ENCODE measurements at places on chromosomes 3 and 15.

- DNase-seq, result no peak
These were observed 50.4 kb upstream of the MED12L start for GRCh38 chr3:151035072-151035471.

DNA sequence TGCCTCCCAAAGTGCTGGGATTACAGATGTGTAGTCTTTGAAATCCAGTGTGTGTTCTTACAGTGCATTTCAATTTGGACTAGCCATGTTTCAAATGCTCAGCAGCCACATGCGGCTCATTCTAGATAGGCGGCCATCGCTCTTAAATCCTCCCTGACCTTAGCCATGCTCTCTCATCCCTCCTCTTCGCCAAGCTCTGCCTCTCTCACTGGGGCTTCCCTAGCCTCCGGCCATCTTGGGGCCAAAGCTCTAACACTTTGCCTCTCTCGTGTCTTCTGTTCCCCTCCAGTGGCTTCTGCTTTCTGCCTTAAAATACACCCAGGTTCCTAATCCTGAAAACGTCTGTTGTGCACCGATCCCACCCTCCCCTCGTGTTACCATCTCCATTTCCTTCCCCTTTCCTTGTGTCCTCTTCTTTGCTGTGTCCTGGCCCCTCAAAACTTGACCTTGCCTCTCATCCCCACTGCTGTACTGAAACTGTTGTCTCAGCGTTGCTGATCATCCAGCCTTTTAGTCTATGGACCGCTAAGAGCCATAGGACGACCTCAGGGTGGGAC, 1.4 kb upstream of the GHRL start:
- DNase-seq, result no peak

GRCh38 chr3:186589856-186590579, 19.5 kb downstream of the DNAJB11 start:
- DNase-seq, result no peak

DNA sequence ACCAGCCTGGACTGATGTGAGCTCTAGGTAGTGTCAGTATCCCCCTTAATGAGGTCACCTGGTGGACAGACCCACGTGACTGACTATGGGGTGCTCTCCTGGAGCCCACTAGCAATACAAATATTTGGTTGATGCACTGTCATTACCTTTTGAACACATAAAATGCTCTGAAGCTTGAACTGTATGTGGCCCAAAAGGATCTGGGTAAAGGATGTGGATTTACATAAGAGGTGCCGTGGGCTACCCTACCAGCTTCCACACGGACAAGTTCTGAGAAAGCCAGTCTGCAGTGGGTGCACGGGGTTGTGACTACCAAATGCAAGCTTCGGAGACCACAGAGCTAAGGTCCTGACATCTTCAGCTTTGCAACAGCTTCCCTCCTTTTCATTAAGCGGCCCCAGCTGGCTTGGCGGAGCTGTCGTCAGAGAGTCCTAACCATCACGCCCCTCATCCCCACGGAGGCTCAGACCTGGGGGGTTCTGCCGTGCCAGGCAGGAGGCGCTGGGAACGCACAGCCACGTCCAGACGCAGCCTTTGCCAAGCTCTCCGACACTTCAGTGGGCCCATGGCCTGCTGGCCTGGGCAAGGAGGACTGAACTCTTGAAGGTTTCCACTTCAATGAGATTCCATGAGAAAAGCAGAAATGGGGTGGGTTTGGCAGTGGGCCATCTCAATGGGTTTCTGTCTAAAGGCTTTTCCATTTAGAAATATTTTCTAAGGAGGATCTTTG, 228.3 kb downstream of the ADAMTS17 start:
- no peak for DNase-seq

DNA sequence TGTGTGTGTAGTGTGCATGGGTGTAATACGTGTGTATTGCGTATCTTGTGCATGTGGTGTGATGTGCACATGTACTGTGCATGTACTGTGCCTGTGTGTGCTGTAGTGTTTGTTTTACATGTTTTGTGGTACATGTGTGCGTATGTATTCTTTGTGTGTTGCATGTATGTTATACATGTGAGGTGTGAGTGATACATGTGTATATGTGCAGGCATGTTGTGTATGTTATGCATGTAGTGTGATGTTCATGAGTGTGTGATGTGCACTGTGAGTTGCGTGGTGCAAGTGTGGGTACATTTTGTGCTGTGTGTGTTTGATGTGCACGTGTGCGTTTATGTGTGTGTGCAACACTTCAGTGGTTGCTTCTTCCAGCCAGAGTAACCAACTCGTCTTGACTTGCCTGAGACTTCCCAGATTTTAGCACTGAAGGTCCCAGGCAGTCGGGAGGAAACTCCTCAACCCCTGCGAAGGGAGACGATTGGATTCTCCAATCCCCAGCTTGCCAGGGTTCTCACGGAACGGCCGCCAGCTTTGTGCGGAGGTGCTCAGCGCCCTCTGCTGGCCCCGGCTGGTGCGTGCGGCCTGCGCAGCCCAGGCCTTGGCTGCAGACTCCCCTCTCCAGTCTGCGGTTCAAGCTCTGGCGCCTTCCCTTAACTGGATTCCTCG, 3.6 kb downstream of the GALNT15 start:
- DNase-seq, result peak; percentile 87

DNA sequence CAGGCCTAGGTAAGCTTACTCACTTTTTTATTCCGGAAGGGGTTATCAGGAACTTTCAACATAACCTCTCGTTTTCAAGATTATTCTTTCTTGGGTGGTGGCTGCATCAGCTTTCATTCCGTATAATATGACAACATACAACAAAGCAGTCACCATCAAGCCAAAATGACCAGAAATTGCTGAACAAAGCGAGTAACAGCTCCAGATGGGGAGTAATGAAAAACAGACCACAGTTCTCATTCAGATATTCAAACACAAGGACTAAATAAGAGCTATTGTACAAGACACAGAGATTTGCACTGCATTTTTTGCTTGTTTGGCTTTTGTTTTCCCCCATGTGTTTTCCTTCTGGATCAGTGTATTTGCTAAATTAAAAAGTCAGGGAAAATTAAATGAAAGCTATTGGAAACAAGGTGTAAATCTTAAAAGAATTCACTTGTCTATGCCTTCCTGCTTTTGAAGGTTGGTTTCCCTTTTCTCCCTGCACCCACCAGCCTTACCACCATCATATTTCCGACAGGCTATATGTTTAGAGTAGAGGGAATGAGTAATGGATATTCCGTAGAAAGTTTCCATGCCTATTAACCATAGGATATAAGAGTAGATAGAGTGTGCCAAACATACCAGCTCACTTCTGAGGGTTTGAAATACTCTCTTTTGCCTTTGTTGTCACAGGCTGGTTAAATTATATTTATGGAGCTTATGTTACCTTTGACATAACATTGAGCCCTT, 213.6 kb downstream of the RBMS3 start:
- no peak for DNase-seq

DNA sequence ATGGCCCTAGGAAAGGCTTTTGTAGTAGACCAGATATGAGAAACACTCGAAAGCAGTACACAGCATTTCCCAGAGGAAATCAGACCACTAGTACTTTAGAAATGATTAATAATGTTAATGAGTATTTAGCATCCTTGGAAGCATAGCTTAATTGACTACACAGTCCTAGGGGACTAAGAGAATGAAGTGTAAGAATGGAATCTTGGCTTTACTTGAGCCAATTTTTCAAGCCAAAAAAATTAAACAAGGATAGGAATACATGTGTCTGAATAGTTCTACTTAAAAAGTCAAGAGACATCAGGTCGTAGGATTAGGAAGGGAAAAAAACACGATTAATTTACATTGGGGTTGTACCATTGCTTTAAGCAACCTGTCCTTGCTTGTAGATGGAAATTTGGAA, 38.2 kb downstream of the DPPA2 start:
- DNase-seq, result no peak

GRCh38 chr15:65638109-65638508, 16.4 kb downstream of the SLC24A1 start:
- no peak for DNase-seq

GRCh38 chr3:18808429-18808828, 339.9 kb upstream of the KCNH8 start:
- DNase-seq, result no peak

GRCh38 chr3:72332689-72333088, 515.6 kb downstream of the SHQ1 start:
- DNase-seq, result no peak

DNA sequence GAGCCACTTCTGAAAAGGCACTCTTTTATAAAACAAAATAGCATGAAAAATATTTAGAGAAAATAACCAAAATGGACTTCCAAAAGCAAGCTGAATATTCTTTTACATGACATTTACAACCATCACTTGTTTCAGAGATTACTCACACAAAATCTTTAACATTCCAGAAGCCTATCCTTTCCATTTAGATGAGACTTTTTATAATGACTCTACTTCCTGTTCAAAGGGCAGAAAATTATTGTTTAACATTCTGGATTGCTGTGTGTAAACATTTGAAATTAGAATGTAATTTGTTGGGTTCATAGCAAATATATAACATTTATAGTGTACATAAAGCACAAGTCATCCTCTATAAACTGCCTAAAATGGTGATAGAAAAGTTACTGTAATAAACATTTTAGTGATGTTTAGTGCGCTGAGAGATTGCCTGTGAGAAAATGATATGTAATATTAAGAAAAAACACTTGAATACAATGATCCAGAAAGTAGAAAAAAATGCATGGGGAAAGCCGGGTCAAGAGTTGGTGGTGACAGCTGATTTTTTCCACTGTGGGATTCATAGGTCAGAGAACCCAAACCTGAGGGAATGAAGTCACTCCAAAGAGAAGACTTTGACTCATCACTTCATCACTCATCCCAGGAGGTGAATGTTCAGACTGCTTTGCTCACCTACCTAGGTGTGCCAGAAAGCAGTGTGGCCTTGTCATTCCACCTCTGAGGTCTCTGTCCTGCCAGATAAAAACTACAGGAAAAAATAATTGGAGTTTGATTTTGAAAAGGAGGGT, 305.8 kb downstream of the ARPP21 start:
- DNase-seq, result no peak

DNA sequence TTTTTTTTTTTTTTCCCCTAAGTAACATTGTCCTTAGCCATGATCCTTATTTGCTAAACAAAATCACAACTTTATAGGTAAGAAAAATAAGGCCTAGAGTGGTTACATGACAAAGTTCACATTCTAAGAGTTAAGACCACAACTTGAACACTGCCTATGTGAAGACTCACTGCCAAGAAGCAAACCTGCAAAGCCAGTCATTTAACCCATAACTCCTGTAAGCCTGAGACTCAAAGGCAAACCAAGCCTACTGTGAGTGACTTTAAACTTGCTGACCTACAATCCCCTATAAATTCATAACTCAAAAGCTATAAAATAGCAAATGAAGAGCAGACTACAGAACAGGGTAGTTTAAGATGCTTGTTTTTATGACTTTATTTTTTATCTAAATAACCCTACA, 12.9 kb upstream of the ANKRD28 start:
- no peak for DNase-seq

- no peak for DNase-seq
These were observed 32.2 kb upstream of the SEC13 start for GRCh38 chr3:10353160-10353559.

DNA sequence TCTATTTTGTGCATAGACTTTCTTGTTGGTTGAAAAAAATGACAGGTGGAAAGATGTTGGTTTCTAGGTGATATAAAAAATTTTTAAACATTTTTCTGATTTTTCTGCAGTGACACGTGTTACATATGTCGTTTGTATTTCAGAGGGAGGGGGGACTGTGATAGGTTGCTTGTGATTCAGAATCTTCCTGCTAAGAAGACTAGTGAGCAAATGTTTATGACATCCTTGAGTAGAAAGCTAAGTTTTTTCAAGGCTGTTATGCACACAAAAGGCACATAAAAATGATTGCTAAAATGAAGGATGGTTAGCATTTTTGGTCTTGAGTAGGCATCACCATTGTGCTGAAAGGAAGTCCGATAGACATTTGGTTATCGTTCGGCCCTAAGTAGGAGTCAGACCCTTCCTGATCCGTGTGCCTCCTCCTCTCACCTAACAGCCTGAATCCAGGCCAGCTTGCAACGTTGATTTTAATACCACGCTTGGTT, 1.5 kb downstream of the ZNF639 start:
- no peak for DNase-seq

DNA sequence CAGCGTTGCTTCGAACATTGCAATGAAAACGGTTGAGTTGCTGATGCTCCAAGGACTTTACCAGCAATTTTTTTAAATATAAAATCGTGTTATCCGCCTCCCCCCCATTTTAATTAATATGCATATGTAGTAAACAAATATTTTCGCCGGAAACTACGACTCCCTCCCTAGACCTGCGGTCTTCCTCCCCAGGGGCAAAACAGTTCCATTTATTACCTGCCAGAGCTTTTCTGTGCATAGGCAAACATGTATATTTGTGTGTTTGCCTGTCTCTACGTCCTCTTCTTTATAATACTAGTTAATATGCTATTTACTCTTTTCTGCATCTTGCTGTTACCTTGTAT, 593 bp upstream of the RSL24D1 start:
- DNase-seq, result no peak

DNA sequence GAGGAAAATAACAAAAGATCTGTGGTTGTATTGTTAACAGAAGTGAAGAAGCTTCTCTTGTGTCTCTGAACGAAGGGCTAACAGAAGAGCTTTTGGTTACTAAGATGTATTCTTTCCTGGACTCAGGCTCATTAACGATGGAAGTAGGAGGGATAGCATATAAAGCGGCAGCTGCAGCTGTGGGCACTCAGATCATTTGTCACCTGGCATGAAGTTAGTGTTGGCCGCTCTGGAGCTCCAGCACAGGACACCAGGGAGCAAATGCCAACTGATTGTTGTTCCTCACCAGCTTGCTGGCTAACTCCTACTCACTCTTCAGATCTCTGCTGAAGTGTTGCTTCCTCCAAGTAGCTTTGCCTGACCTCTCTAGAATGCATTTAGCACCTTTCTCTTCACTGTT, 15.5 kb upstream of the SLITRK3 start:
- no peak for DNase-seq

- DNase-seq, result no peak
These were observed 241.8 kb upstream of the NR2F2 start for GRCh38 chr15:96088650-96089049.

DNA sequence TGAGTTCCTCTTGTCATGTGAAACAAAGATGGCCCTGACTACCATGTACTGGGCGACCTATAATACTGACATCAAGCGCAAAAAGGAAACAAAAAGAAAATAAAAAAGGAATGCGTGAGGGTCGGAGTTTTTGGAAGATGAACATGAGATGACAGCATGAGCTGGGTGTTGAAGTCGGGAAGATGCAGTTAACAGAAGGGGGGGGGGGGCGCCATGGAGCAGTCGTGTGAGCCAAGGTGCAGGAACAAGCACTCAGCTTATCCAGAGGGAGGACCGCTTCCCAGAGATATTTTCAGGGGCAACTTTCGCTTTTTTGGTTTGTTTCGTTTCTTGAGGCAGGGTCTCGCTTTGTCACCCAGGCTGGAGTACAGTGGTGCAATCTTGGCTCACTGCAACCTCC, 110.2 kb downstream of the RORA start:
- DNase-seq, result no peak

DNA sequence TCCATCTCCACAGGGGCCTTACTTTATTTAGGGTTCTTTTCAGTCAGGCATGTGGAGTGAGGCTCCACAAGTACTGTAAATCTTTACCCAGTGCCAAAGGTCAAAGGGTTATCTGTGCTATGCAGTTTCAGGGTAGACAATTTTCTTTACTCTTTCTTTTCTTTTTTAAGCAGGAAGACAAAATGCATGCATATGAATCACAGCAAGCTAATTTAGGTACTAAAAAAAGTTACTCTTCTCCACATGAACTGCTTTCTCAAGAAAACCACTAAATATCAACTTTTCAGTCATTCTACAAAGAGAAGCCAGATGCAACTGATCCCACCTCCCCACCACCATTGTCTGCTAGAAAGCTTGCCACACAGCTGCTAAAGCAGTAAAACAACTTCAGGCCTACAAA, 73.3 kb upstream of the PYGO1 start:
- DNase-seq, result no peak

Measured in vagina (tissue), 2 donors.